ENCODE measurements at places on chromosomes 5 and 9.
A peak's percentile ranks its signal among the peaks of the same experiment; 100 is the strongest.

DNA sequence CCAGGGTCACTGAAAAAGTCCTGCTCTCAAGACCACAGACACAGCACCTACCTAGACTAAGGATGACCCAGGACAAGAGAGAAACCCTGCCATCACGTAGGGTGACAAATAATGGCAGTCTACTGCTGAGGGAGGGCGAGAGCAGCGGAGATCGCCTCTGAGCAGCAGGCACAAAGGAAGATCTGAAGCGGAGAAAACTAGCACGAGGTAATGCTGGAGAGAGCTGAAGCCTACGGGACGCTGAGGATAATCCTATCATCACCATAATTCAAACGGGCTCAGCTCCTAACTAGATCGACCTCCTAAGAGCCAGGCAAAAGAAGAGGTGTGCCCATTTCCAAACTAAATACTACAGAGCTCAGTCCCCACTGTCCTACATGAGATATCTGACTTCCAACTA is 41.3 kb downstream of the FBXO10 start:
- DNase-seq, result no peak

DNA sequence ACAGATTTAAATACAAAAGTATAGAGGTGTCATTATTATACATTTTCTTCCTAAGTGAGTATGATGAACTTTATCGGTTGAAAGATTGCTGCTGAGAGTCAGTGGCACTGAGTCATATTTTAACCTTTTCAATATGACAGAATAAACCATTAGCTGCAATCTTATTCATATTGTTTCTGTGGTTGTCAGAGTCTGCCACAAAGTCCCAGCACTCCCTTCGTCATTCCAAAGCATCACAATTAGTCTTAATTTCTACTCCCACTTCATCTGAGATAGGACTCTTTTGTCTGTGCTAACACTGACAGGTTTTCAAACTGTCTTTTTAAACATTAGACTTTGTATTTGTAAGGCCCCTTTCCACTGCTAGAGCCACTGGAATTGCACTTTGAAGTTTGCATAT is 656.9 kb downstream of the MTRR start:
- DNase-seq, result no peak

DNA sequence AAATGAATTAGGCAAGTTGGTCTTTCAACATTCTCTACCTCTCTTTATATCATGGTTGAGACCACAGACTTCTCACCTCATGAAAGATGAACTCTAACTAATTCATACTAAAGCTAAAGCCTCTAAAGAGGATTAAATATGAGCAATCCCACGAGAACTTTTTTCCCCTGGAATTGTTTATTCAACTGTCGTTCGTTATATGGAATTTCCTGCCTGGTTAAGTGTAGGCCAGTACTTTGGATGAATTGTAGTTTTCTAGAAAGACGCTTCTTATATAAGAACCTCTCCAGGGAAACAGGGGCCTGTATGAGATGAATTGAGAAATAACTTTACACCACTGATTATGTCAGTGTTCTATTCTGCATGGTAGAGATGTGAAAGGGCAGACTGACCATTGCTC is 42.9 kb downstream of the PDCD1LG2 start:
- DNase-seq, result peak; percentile 70

- no peak for DNase-seq
Observed at GRCh38 chr5:58241389-58241788, 218.5 kb downstream of the PLK2 start.

DNA sequence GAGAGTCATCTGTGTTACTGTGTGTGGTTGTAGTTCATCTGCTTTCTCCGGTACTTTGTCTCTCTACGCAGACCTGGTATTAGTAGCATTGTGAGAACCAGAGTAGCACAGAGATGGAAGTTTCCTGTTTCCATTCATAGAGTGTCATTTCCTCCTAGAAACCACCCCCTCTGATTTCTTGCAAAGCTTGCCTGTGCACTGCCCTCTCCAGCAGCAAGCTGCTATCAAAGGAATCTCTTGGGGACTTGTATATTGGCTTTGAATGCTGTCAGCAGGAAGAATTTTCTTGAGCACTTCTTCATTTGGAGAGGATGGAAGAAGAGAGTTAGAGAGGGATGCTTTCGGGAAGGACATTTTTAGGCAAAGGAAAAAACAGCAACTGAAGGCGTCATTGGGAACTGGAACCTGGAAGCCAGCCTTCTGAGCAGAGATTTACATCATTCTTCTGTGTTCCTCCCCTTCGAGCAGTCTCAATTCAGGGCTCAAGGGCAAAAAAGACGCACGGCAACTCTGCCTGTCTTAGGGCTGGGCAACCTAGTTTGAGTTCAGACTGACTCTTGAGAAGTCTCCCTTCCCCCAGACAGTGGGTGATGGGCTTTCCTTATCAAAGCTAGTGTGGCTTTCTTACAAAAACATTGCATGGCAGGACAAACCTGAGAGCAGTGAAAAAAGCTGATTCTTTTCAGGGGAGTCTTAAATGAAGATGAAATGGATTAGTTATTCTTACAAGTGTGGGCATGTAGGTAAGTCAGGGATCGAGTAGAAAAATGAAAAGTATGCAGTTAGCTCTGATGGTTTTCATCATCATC is 226.3 kb downstream of the AOPEP start:
- DNase-seq, result no peak

DNA sequence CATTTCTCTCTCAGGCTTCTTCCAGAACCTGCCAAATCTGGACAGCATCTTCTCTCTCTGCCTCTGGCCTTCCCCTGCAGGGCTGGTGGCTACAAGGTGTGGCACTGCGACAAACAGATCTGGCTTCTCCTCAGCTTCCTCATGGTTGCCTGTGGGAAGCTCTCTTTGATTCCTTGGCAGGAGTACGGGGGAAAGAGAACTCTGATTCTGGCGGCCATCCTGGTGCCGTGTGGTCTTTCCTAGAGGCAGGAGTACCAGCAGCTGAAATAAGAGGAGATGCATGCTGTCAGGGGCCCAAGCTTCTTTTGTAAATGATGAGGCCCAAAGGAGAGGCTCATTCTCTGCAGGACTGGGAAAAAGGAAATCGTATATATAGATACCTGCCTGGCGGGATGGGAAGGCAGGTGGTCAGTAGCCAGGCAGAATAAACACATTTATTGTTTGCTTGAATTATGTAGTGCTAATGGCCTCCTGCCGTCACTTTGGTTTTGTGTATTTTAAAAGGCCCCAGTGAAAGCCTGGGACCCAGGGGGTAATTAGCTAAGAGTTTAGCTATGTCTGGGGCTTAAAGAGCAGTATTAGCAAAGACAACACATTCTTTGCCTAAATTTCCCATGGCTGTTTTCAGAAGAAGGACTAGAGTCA is at the start of gene CER1:
CER1 (minus strand) TSS at position 343 of the 645 bp plus-strand sequence; CDS start at position 282, 61 bp downstream.
- DNase-seq, result no peak

- DNase-seq, result no peak
Observed at GRCh38 chr9:81380504-81381359, 308.6 kb downstream of the TLE1 start.

DNA sequence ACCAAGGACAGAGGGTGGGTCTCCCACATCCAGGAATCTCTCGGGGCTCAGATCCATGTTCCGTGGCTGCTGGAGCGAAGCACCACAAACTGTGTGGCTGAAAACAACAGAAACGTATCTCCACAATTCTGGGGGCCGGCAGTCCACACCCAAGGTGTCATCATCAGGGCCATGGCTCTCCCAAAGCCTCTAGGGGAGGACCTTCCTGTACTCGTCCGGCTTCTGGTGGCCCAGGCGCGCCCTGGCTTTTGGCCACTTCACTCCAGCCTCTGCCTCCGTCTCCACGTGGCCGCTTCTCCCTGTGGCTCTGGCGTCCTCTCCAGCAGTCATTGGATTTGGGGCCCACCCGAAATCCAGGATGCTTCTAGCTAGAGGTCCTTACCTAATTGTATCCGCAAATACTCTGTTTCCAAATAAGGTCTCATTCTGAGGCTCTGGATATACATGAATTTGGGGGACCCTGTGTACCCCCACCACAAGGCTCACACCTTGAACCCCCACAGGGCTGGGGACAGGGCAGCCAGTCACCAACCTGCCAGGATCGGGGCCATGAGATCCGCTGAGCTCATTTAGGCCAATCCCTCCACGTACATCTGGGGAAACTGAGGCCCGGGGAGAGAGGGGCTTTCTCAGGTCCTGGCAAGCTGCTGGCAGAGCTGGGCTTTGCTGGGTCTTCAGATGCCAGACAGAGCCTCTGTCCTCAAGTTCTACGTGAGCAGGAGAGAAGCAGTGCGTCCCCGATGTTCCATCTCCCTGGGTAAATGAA is 158.2 kb downstream of the OLFM1 start:
- DNase-seq, result no peak

DNA sequence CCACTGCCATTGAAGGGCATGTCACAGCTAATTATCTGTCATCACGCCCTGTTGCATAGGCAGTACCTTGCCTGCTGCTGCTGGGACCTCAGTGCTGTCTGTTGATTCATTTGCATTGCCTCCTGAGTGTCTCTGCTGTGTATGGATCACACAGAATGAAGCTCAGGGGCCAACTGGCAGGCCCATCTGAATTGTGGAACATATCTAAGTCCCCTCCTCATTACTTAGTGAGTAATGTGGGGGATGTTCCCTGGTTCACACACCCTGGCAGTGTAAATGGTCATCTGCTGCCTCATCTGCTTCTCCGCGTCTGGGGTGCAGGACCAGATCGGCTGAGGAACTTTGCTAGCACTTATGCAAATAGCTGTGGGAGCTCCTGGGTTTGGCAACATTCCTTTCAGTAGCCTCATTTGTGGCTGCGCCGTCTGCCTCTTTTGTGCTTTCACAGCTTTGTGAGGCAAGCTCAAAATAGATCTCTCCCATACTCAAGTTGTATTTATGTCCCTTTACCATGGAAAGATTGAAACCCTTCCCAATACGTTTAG is 25.4 kb downstream of the TYRP1 start:
- DNase-seq, result peak; percentile 57

DNA sequence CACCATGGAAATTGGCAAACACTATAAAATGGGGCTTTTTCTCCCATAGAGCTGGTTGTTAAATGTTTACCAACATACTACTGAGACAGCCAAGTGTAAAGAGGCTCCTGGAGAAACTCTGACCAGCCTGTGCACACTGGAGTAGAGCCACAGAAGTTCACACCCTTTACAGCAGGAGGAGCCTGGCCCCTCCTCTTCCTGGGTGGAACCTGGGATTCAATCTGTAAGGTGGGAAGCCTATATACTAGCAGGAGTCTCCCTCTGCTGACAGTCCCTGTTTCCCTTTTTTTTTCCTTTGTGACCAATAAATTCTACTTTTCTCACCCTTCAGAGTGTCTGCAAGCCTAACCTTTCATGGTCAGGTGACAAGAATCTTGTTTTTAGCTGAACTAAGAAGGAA is 10.4 kb upstream of the SLC30A5 start:
- no peak for DNase-seq

- no peak for DNase-seq
Observed at GRCh38 chr5:93164690-93165089, 416.3 kb downstream of the NR2F1-AS1 start.

- no peak for DNase-seq
Observed at GRCh38 chr5:76789991-76790581, 28.7 kb upstream of the F2RL1 start.

- no peak for DNase-seq
Observed at GRCh38 chr9:107478805-107479204, 10.8 kb downstream of the KLF4 start.

DNA sequence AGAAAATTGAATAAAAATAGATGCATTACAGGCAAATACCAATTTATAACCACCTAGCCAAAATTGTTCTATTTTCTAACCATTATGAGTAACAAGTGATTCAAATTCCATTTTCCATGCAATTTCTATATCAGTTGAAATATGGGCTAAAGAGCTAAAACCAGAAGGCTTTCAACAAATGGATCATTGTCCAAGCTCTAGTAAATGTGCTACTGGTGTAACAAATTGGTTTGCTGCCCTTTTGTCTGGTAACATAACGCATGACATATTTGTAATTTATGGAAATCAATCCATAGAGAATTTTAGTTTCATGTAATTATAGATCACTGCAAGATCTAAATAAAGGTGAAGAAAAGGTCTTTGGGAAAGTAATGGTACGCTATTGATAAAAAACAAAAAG is 708.0 kb upstream of the GRAMD2B start:
- no peak for DNase-seq

- no peak for DNase-seq
Observed at GRCh38 chr9:135610290-135611141, 28.8 kb downstream of the GLT6D1 start.

GRCh38 chr9:114824110-114824509 is 18.3 kb upstream of the TNFSF15 start:
- no peak for DNase-seq

DNA sequence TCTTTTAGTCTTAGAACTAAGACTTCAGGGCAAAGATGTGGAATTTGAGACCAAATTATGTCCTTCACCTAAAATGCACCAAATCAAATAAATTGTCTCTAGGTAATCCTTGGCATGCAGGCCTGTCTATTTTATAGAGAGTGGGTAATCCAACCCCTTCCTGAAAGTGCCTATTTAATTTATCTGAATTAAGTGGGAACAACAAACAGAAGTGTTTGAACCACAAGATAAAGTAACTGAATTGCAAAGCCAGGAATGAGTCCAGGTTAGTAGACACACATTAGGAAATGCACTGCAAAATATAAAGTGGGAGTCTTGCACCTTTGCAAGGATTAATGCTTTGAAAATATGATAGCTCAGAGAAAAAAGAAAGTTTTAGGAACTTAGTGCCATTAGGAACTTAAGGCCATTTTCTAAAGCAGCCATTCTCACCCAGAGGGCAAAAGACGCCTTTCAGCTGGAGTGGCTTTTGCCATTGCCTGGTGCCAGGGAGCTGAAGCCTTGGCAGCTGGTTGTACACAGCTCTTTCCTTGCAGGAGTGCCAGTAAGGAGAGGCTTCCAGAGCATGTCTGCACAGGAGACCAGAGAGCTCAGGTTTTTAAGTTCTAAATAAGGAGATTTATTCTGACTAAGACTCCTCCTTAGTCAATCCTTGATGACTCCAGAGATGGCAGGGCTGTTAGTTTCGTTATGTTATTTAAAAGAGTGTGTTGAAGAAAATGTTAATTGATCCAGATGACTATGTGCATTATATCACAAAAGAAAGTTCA is 151.7 kb upstream of the ELL2 start:
- no peak for DNase-seq

DNA sequence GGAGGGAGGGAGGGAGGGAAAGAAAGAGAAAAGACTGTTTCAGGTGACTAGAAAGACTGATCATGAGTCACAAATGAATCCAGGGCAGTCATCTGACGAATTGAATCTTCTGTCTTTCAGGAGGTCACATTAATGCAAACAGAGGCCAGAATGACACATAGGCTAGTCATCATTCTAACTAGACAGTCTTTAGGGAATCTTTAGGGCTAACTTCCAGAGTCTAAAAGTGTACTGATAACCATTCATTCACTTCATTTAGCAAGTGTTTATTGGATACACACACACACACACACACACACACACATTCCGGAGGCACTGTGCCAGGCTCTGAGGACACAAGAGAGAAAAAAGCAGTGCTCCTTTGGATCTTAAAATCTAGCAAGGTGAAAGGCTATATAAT is 156.7 kb downstream of the EBF1 start:
- peak; percentile 87 for DNase-seq

GRCh38 chr9:136554870-136555269 is 9.0 kb upstream of the NOTCH1 start:
- no peak for DNase-seq

DNA sequence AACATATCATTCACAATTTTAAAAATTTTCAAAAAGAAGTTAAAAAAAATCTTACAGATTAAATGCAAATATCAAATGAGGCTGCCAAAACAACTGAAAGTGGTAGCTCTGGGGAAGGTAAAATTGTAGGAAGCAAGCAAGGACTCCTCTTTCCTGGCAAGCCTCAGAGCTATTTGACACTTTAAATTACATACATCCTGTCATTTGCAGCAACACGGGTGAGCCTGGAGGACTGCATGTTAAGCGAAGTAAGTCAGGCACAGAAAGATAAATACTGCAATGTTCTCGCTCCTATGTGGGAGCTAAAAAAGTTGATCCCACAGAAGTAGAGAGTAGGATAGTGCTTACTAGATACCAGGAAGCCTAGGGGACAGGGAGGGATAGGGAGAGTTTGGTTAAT is 58.0 kb downstream of the LPAR1 start:
- no peak for DNase-seq
